CD4-positive, alpha-beta T cell treated with Interleukin-2 at 100 ng/mL for 4 hours (primary cell): ENCODE measurements at places on chromosomes 4 and X.

- DNase-seq, result no peak
These were observed 104.4 kb downstream of the ADRA2C start for GRCh38 chr4:3870567-3870962.

DNA sequence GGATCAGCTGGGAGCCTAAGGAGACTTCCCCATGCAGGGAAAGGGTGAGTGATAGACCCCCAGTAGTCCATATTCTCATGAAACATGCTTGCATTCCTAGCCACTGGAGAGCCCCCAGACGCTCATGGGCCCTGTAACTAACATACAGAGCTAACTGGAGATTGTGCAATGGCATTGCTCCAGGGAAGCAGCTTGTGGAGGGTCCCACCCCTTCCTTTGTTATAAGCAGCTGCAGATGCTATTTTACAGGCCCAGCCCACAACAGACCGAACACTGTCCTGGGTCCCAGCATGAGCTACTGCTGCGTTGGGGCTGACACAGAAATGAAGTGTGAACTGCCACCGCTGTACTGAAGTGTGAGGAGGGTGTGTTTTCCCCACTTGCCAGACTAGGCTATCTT lies 1465.7 kb upstream of the DIAPH2 start:
- DNase-seq, result no peak

GRCh38 chrX:104411800-104412199 lies 154.2 kb upstream of the IL1RAPL2 start:
- no peak for DNase-seq

- no peak for DNase-seq
These were observed 160.5 kb upstream of the TAPT1 start for GRCh38 chr4:16386711-16387320.

GRCh38 chr4:70893790-70894189 lies 8.4 kb upstream of the MOB1B start:
- no peak for DNase-seq

- DNase-seq, result no peak
These were observed 339.7 kb upstream of the VCX start for GRCh38 chrX:7503251-7503650.

DNA sequence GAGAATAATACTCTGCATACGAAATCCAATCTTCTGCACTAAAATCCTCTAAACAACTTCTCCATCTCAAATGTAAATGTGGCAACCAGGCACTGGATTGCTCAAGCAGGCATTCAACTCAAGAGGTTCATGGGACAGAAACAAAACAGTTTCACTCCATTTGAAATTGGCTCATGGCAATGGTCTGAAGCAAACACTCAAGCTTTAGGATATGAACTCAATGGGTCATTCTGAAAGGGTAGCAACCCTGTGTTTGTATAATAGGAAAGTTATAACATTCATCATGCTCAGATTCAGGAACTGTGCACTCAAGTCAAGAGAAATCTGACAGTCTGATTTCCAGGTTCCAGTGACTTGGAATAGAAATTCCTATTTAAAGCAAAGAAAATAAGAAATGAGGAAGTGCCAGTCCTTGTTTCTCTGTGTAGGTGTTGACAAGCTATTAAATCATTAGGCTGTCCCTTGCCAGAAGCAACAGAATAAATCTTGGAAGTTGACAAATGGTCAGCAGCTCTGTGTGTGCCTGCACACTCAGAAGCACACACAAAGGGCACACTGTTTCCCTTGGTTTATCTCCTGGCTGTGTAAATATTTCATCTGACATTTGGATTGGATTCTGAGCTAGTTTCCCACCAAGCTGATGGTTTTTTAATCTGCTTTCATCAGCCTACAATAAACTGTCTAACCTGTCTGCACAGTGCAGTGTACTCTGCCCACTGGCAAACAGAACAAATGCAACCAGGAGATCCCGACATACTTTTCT lies 75.9 kb upstream of the CITED1 start:
- DNase-seq, result no peak

- DNase-seq, result no peak
These were observed 68.2 kb downstream of the SLC2A9 start for GRCh38 chr4:9953089-9953488.

- DNase-seq, result no peak
These were observed 907.7 kb downstream of the RAB28 start for GRCh38 chr4:12576409-12576808.

DNA sequence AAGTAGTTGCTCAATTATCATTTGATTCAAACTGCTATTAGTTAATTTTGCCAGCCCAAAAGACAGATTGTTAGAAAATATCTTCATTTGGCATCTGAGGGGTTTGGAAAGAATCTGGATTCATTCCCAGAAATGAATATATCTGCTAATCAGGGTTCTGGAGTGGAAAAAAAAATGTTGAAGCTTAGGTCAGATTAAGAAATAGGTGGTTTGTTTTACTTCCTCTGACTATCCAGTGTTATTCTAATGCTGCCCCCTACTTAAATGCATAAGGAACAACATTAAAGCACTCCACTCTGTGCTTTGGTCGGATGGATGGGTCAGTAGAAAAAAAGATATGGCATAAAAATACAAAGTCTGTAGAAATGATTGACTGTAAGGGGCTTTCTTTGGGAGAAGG lies 89.0 kb downstream of the LUZP4 start:
- no peak for DNase-seq

DNA sequence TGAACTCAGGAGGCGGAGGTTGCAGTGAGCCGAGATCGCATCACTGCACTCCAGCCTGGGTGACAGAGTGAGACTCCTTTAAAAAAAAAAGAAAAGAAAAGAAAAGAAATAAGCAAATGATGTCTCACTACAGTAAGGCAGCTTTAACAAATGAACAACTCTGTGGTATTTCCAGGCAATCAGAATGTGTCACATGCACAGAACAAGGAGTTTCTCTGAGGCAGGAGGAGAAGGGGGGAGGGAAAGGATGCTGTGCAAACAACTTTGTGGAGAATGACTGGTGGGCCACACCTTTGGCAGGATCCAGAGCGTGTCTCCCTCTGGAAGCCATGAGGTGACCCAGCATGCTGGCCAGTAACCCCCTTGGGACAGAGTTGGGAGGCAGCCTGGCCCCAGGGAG lies 57.6 kb downstream of the RAI2 start:
- DNase-seq, result no peak

GRCh38 chrX:4277122-4277521 lies 563.7 kb upstream of the PRKX start:
- DNase-seq, result no peak

- DNase-seq, result no peak
These were observed 17.9 kb downstream of the OCRL start for GRCh38 chrX:129557844-129558480.

- DNase-seq, result no peak
These were observed 21.7 kb downstream of the STK32B start for GRCh38 chr4:5072948-5073347.

GRCh38 chr4:57672846-57673433 lies 562.8 kb upstream of the IGFBP7 start:
- no peak for DNase-seq

GRCh38 chr4:164402554-164402953 lies 351.4 kb upstream of the SMIM31 start:
- DNase-seq, result no peak

DNA sequence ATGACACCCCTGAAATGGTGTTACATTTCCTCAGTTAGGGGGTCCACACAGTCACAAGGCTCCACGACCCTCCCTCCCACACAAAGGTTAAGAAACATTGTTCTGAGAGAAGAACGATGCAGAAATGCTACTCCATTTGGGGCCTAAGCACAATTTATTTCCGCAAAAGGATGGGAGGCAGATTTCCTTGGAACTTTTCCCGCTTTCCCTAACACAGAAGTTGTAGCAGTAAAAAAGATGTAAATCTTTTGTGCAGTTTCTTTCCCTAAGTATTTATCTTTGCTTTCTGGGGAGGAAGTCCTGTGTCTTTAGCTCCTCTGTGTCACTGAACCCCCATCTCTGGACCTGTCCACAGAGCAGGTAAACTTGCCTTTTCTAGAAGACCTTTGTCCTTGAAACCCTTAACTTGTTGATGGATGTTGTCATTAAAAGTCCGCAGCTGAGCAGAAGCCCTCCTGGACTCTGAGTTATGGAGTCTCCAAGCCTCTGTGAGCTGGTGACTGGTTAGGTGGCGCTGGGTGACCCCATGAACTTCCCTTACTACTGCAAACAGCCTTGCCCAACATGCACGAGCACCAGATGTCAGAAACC lies 67.2 kb upstream of the SHISA3 start:
- DNase-seq, result no peak

DNA sequence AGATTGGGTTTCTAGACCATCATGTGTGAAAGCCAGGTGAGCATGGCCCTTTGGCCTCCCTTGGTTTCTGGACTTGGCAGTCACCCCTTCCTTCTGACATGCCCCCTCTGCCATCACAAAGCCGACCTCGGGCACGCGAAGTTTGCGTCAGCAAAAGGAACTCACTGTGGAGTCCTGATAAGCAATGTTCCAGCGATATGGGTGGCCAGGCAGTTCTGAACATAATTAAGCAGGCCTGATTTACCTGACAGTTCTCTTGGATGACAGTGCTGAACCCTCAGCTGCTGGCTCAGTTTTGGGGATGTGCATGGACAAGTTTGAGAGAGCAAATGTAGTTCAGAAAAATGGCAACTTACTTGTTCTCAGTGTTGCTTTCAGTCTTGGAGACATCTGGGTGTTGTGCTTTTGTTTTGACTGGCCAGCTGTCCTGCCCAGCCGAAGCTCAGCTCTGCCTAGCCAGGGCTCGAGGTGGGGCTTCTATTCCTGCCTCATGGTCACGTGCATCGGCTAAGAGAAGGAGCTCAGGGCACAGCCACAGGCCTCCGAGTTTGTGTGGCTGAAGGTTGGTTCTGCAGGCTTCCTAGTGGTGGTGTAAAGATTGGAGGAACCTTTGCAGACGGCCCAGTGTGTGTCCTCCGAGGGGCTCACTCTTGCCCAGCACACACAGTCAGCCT lies 78.3 kb downstream of the CLDN34 start:
- no peak for DNase-seq

DNA sequence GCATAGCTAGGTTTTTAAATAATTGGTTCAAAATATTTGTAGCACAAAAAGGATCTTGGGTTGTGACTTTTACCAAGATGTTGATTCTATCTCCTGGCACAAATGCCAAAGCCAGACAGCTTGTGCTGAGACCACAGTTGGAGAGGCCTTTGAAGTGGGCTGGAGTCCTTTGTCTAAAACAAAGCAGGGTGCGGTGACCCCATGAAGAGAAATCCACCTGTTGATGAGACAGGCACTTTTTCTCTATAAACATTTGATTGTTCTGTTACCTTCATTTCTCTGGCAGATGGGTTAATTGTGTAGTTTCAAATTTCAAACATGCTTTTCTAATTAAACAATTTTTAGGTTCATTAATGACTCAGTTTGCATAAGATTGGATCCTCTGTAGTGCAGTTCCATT lies 56.7 kb downstream of the STOX2 start:
- no peak for DNase-seq

DNA sequence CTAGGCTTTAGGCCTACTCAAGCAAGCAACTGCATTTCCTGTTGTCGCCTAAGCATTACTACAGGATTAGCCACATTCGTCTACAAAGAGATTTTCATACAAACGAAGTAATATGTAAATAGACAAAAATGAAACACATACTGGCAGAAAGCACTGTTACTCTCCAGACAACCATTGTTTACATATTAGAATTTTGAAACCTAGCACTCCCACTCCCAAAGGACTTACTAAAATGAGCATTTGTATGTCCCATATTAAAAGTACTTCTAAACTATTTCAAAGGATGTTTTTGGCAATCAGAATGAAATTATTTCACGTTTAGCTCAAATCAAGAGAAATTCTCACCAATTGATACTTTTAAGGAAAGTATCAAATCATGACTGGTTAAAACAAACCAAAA lies 570.8 kb downstream of the PRR32 start:
- DNase-seq, result no peak
